Foreskin fibroblast (primary cell): ENCODE measurements at places on chromosomes 1 and 21.

GRCh38 chr1:6623269-6623965 lies 1.3 kb upstream of the THAP3 start:
- DNase-seq: no peak

- DNase-seq: no peak
Measured at GRCh38 chr1:33724348-33724747, 139.5 kb upstream of the HMGB4 start.

GRCh38 chr1:221415651-221416050 lies 326.2 kb downstream of the DUSP10 start:
- DNase-seq: no peak

- DNase-seq: no peak
Measured at GRCh38 chr1:205936311-205936710, 6.9 kb downstream of the SLC26A9 start.

DNA sequence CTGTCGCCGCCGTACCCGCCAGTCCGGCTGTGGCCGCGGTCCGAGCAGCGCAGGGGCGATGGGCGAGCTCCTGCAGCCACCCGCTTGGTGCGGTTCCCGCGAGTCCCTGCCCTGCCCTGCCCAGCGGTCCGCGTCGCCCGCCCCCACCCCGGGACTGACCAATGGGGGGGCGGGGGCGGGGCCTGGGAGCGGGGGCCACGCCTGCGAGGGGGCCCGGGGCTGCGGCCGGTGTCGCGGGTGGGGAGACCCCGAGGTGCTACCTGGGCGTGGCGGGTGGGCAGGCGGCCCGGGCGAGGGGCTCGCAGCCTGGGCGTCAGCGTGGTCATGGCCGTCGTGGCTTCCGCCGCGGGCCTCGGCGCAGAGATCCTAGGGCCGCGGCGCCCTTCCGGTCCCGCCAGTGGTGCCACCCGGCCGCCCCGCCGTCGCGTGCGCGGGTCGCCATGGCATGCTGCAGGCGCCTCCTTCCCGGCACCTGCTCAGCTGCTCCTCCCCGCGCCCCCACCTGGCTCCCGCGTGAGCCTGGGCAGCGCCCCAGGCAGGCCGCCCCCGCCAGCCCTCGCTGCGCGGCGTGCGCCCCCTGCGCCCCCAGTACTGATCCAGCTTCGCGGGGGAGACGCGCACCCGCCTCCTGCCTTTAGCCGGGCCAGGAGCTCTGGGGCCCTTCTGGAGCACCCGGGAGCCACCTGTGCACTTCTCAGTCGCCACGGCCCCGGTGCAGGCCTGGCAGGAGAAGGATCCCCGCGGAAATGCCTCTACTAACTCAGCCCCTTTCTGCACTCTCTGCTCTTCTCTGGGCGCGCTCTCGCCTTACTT lies at the start of gene BMP8B:
Gene BMP8B, minus strand, starts transcription at position 108 of the 813 bp plus-strand sequence. CDS start 380 bp downstream, outside the sequence.
- peak; percentile 39 for DNase-seq

DNA sequence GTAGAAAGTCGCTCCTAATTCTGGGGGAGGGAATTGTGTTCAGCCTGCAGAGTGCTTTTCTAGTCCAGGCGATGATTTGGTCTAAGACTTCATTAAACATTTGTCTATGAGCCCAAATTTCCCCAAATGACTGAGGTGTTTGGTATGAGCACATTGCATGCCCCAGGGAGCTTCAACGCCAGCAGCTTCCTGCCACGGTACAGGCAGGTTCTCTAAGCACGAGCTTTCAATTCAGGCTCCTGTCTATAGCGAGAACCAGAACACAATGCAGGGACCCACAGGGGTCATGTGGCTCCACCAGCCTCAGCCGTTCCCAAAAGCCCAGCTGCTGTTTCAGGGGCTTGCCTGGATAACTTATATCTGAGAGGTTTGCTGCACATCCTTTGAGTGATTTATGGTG lies 34.1 kb upstream of the H6PD start:
- DNase-seq: no peak

DNA sequence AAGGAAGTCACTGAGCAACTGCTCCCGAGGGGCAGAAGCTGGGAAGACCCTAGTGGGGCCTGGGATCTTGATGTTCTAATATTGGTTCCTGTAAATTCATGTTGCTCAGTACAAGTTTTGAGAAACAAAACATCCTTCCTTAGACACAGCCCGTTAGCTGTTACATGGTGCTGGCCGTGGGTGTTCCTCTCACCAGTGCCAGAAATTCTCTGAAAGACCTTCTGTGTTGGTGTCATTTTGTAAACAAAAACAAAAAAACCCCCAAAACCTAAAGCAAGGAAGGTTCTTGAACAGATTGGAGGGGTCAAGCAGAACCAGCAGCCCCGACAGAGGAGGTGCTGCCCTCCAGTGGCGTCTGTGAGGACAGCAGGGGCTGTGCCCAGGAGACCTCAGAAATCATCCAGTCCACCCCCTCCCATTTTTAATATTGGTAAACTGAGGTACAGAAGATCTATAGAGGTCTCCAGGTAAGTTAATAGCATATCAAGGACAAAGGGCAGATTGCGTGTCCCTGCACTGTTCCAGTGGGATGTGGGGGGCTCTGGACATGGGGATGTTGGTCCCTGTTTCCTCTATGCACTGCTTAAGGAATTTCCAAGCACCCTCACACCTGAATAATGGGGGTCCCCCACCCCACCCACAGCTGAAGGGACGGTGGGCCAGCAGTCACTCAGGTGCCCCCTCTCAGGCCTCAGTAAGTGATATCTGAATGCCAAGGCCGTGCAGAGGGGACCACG lies 38.2 kb downstream of the SLC2A7 start:
- peak; percentile 29 for DNase-seq

DNA sequence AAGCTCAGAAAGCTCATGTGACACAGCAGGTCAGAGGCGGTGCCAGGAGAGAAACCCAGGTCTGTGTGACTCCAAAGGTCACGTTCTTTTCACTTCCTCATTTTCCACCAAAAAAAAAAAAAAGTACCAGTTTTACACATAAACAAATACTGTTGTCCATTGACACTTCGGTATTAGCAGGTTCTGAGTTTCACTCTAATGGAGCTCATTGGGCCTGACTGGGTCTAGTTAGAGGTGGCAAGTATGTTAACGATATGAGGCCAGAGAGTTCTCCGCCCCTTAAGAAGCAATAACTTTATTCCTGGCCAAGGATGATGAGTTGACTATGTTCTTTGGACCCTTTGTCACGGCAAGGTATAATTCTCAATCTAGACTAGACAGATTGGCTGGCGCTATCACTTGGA lies 30.0 kb upstream of the SDE2 start:
- no peak for DNase-seq

- DNase-seq: no peak
Measured at GRCh38 chr21:32278103-32278502, 746 bp downstream of the MIS18A start.

- DNase-seq: no peak
Measured at GRCh38 chr1:185368313-185368855, 51.3 kb upstream of the IVNS1ABP start.

- no peak for DNase-seq
Measured at GRCh38 chr1:235670157-235670776, 20.7 kb upstream of the GNG4 start.

- DNase-seq: no peak
Measured at GRCh38 chr1:35285771-35286606, 17.5 kb downstream of the ZMYM4 start.

GRCh38 chr1:17188217-17188616 lies 16.7 kb upstream of the PADI1 start:
- DNase-seq: no peak

- DNase-seq: no peak
Measured at GRCh38 chr1:92030656-92031107, 897 bp downstream of the EPHX4 start.

DNA sequence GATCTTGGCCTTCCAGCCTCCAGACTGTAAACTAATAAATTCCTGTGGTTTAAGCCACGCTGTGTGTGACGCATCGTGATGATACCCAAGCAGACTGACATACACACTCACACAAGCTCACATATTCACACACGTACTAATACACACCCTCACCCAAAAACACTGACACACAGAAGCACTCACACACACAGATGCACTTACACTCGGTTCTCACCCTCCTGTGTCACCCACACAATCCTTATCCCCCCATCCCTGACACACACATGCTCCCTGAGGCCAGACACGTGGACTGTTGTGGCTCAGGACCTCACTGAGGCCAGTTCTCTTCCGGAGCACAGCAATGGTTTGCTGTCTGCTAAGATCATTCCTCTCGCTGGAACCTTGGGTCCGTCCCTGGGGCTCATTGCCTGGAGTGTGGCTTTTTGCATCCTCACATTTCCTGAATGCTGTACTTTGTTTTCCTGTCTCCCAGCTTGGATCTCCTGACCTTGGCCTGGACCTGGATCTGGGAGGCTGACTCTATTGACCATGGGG lies 76.9 kb upstream of the LYST start:
- peak; percentile 92 for DNase-seq

DNA sequence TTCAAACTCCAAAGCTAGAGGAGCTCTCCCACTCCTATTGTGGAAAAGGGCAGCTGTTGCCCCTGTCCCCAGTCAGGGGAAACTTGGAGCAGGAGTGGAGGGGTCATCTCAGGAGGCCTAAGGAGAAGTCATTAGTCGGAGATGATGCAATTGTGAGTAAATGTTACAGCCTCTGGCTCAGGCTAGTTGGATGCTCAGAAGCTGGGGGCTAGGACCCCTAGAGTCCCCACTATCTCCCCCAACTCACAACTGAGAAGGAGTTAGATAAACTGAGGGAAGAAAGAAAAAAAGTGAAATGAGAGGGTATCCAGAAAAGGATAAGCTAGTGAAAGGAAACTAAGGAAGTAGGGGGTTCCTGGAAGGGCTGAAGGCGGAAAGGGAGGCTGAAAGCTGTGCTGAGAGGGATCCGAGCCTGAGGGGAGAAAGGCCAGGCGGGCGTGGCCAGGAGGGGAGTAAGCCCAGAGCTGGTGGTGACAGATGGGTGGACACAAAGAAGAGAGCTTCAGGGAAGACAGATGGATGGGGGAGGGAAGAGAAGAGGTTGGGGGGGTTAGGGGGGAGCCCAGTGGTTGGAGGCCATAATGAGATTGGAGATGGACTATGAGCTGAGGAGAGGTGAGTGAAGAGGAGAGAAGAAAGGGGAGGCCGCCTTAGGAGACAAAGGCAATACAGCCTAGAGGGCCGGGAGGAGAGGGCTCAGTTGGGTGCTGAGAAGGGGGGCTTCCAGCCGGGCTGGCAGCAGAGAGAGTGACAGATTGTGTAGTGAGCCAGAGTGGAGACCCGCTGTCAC lies 4.5 kb upstream of the NHLH1 start:
- no peak for DNase-seq

- DNase-seq: no peak
Measured at GRCh38 chr1:31725777-31726535, 22.1 kb upstream of the COL16A1 start.
